ENCODE measurements at places on chromosomes 5 and 9.

DNA sequence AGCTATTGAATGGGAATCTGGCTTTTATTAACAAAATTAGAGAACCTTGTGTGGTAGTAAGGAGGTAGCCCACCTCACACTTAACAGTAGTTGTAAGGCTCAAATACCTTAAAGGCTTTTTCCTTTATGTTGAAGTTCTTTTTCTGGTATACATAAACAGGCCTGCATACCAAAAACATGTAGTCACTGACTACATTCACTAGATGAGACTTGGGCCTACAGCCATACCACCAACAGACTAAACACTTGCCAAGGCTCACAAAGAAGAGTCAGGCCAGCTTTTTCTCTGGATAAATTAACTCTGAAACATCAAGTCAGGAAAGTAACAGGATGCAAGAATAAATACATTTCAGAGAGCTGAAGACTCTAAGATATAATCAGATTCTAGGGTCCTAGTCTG is 78.6 kb upstream of the MPDZ start:
- no peak for DNase-seq

DNA sequence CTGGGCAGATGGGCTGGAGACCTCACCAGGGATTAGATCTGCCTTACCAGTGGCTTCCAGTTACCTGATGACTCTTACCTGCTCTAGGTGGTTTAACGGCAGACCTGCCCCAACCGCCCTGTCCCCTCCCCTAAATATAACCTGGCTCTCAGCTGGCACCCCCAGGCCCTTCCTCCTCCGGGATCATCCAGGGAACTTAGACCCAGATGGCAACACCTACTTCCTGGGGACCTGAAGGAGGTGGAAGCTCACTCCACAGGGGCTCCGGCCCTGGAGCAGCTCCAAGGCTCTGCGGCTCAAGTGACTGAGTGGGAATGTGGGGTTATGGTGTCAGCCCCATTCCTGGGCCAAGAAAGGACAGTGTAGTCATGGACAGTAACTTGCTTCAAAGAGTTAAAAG is 130.4 kb downstream of the OLFM1 start:
- no peak for DNase-seq

DNA sequence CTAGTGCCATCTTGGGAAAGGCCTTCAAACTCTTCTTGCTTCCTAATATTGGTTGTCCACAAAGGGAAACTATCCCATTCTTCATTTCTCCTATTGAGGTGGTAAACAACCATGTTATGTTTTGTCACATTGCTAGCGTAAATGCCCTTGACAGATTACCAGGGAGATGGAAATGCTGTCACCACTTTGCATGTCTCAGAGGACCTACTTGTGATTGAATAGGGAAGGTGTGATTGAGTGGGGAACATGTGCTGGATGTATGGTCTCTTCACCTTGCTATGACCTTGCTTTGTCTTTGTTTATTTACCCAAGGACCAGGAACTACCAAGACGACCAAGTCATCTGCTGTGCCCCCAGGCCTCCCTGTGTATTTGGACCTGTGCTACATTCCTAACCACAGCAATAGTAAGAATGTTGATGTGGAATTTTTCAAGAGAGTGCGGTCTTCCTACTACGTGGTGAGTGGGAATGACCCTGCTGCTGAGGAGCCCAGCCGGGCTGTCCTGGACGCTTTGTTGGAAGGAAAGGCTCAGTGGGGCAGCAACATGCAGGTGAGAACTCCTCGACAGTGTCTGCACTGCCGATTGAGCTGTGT is 96.1 kb downstream of the MAP1B start:
- no peak for DNase-seq

DNA sequence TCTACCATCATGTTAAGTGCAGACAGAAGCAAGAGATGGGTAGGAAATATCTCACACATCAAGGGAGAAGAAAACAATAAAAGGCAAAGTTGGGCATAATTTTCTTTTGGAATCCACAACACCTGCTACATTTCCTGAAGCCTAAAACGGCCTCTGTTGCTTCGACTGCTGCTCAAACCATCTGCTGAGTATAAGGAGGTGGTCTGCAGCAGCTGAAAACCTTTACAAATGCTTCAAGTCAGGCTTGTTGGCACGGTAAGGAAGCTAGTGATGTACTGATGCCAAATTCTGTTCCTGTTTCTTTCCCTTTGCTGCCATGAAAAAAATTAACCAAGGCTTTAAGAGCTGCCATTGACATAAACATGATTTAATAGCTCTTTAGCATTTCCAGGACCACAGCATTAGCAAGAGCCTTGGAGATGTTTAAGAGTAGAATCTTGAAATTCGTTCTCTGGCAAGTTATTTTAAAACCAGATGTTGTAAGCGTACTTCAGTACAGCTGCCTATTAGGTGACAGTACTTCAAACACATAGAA is 75.6 kb downstream of the DMRTA1 start:
- no peak for DNase-seq

All from activated CD4-positive, alpha-beta memory T cell treated with anti-CD3 and anti-CD28 coated beads for 36 hours (primary cell).